Lower leg skin (tissue), 4 donors: ENCODE measurements at places on chromosomes 1 and 21. TPM values are rescaled to one million over a fixed set of nuclear protein-coding genes. Genes with fewer than 3 reads are reported as not detected.

Gene SSU72
- total RNA-seq, result 163 TPM

Gene ADORA1
- total RNA-seq, result 1.8 TPM

Gene LYPD8
- total RNA-seq, result not detected

Gene COL9A2
- 2.4 TPM for total RNA-seq

Gene PDC
- not detected for total RNA-seq

Gene ZNF683
- not detected for total RNA-seq

Gene KLF17
- total RNA-seq, result not detected

Gene MAP10
- total RNA-seq, result 1.6 TPM

Gene KRTAP13-2
- total RNA-seq, result not detected

- no peak for DNase-seq
Measured at GRCh38 chr1:43545695-43546387, 15.2 kb downstream of the PTPRF start.

DNA sequence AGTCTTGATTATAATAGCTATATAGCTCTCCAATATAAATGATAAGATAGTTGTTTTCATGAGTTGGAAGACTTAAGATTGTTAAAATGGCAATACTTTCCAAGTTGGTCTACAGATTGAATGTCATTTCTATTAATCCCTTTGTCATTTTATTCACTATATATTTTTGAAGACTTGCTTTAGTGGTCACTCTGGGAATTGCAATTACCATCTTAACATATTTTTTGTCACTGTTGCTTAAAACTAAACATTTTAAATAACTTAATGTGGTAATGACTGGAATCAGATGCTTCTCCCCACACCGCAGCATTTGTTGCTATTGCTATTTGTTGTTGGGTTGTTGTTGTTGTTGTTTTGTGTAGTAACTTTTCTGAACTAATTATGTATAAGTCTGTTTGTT lies 1592.9 kb downstream of the MRPL39 start:
- DNase-seq, result no peak

DNA sequence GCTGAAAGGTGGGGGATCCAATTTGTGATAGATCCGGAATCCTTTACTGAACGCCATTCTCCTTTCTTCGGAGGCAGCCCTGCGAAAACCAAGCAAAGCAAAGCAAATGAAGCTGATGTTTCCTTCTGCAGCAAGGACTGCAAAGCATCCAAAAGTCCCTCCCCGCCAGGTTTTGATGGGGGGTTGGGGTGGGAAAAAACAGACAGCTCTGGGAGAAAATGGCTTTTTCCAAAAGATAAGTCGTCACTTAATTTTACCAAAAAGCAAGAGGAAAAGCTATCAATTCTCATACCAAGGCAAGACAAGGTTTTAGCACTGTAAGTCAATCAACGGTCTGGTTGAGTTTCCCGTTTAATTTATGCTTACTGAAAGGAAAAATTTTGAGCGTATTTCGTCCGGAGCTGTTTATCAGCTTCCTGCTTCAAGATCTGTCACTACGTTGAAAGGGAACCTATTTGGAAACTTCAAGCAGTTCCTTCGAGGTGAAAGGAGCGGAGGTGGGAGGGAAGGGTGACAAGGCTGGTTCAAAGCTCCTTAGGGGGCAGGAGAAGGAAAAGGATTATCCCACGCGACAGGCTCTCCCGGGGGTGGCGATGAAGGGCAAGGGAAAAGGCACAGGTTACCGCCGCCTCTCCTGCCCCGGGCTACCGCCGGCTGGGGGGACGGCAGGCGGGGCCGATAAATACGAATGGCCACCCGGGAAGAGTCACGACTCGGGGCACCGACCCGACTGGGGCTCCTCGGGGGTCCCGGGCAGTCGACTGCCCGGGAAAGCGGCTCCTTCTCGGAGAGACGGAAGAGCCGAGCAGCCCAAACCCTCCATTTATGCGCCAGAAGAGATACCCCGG lies 750 bp downstream of the SYNJ1 start:
- DNase-seq, result peak; percentile 86

DNA sequence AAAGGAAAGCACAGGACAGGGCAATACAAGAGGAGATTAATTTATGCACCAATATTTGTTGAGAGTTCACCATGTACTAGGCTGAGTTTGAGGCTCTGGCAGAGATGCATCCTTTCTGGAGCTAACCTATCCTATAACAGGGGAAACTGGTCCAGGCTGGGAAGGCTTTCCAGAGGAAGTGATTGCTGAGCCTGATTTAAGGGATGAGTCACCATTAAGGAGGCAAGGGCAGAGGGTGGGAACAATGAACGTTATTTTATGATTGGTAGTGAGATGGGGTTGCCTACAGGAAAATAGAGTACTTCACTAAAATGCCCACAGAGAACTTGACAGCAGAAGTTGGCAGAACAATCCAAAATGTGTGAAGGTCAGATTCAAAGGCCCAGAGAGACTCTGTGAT lies 141.4 kb downstream of the PLPP3 start:
- DNase-seq, result no peak

- no peak for DNase-seq
Measured at GRCh38 chr1:114536043-114536442, 25.0 kb upstream of the TRIM33 start.

GRCh38 chr1:9942399-9942938 lies 722 bp downstream of the LZIC start:
- no peak for DNase-seq

GRCh38 chr1:111602974-111603373 lies 16.6 kb upstream of the RAP1A start:
- DNase-seq, result no peak

GRCh38 chr21:26846036-26846931 lies 1.1 kb upstream of the ADAMTS1 start:
- peak; percentile 97 for DNase-seq

DNA sequence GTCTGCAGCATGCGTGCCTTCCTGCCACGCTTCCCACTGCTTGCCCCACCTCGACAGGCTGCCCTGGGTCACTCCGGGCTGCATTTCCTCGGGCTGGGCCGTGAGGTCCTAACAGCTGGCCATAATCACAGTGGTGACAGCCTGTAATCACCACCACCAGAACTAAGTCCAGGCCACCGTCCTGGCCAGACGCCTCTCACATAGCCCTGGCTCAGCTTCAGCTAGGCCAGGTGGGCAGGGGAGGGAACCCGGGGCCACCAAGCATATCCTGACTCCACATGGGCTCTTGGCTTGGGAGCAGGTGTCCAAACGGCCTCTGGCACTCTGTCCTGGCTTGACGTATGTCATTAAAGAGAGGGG lies 229.5 kb downstream of the TRABD2B start:
- no peak for DNase-seq

DNA sequence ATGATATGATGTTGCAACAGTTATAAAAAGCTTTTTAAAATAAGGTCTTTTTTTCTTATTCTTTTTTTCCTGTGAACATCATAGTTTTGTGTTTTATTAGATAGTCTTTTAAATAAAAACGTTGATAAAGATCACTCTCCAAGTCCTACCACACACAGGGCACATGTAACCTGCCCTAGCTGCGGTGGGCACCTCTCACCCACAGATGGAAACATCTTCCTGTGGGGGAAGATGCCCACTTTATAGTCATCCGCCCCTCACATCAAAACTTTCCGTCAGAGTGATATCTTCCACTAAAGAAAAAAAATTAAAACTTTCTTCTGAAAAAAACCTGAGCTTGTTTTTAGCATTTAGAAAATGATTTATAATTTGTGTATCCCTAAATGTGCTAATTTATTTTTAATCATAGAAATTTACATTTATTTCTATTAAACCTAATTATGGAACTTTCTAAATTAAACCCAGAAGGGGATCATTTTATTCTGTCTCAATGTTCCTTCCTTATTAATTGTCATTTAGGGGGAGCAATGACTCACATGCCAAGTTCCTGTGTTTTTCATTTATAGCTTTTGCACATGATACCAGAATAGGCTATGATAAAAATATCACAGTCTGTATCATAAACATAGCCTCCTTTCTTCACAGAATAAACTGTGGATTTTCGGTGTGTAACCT lies 24.7 kb downstream of the TNFRSF9 start:
- DNase-seq, result no peak

DNA sequence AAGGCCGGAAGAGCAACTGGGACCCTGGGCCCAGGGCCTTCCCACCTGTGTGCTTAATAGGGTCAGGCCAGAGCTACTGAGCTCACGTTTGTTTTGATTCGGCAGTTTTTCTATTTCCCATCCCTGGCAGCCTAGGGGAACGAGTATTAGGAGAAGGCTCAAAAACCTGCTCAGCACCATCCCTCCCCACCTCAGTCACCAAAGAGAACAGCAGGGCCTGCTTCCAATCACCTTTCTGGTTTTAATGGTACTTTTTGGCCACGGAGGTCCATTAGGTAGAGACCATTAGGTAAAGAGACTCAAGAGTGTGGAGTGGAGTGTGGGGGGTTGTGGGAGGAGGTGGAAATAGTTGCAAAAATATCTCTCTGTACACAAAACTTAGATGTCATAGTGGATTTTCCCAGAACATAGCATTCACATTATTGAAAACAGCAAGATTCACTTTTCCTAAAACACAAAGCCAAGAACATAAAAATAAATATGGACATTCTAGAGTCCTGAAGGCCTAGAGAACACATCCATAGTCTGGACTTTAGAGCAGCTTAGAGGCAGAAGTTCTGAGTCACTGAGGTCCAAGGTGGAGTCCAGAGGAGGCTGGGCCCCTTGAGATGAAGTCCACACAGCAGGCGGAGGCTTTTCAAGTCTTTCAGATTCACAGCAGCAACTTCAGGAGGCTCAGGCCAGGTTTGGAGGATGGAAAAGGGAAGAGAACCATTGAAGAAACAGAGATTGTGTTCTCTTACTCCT lies 19.5 kb downstream of the NUAK2 start:
- no peak for DNase-seq

GRCh38 chr1:84110629-84111028 lies 33.4 kb upstream of the PRKACB start:
- no peak for DNase-seq

DNA sequence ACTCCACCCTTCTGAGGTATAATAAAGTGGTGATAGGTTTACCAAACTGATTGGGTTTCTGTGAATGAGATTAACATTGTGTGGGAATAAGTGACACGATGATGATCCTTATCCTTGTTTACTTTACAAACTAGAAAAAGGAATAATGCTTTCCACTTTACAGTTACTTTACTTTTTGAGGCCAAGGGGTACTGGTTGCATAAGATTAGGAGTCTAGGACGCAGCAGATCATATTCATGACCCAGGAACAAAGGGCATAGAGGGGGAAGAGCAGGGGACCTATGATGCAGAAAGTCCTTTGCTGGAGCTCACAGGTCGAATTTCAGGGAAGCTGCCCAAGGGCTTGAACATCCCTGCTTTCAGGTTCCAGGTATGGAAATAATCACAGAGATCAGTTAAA lies 20.4 kb downstream of the FGGY start:
- DNase-seq, result no peak

DNA sequence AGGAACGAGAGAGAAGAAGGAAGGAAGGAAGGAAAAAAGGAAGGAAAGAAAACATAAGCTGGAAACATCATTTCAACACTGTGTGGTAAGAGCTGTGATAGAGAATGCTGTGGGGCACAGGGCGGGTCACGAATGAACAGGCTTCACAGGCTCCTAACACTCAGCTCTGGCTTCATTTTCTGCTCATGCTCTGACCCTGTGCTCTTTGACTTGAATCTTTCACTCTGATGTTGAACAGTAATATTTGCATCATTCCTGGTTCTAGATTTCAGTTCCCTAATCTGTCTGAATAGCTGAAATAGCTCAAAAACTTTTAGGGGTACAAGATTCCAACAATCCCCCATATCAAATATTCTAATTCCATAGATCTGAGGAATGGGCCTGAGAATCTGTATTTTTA lies 207.3 kb downstream of the LHX8 start:
- DNase-seq, result no peak

GRCh38 chr1:46001081-46001785 lies 131.2 kb downstream of the PIK3R3 start:
- DNase-seq, result no peak

DNA sequence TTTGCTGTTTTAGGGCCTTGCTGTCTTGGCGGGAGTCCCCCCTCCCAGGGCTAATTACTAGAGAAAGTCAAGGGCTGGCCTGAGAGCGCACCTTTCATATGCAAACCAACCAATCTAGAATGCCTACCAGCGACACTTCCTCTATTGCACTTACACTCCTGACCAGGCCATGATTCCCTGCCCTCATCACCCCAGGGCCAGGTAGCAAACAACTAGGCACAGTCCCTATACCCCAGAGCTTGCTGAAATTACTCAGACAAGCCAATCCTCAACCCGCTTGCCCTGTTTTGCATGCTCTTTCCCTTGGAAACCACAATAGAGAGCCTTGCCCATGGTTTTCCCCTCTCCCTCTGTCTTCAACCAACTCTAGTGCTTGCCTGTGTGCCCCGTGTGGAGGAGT lies 70.3 kb downstream of the URB2 start:
- no peak for DNase-seq

GRCh38 chr1:94039871-94040569 lies 80.9 kb downstream of the ABCA4 start:
- DNase-seq, result peak; percentile 89

- peak; percentile 88 for DNase-seq
Measured at GRCh38 chr1:203626910-203627246, 246 bp downstream of the ATP2B4 start.

DNA sequence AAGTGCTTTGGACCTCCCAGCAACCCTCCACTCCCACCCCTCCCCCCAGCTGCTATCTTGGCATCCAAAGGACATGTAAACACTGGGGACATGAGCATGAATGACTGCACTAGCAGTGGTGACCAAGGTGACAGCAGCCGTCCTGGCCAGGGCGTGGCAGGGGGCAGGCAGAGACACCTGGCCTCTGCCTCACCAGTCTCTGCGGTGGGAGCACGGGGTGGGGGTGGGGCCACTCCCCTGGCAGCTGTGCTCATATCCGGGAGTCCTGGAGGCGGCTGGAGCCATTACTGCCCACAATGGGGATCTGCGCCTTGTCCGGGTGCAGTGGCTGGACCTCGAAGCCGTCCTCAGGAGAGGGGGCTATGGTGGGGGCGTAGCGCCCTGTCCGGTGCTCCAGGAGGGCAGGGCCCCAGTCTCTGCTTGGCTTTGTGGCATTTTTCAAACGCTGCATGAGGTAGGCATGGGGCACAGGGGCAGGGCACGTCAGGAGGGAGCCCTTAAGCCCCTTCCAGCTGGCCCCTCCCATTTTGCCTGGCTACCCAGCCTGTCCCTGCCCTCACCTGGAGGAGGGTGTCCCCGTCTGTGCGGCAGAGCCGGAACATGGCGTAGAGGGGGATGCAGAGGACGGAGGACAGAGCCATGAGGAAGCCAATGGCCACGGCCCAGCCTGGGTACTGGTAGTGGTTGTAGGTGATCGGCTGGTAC lies 6.0 kb downstream of the CCDC24 start:
- no peak for DNase-seq

- DNase-seq, result no peak
Measured at GRCh38 chr1:203129501-203130231, 2.1 kb downstream of the ADORA1 start.

DNA sequence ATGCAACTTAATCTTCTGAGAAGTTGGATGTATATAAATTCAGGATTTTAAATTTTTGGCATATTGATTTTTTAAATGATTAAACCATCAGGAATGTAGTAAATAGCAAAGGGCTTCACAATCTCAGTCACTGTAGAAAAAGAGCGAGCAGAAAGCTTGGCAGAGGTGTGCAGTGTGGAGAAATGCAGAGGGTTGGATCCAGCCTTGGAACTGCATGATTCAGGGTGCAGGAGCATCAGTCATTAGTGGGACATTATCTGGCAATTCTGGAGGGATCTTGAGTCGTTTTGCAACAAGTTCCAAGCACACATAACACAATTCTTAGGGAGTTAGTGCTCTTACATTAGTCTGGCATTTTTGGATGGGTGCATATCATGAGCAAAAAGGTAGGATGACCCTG lies 267.9 kb downstream of the PLA2G4A start:
- DNase-seq, result no peak
